Spinal cord (tissue), 10 donors: ENCODE measurements at places on chromosomes 3 and 15.

- no peaks in the 10 kb centered on the region for H3K36me3 ChIP-seq
- H3K4me3 ChIP-seq: no peak overlapping the region
- no peak for DNase-seq
Measured at GRCh38 chr3:144921710-144922109, 950.1 kb downstream of the DIPK2A start.

- H3K27me3 ChIP-seq: no peaks in the 10 kb centered on the region
- H3K4me1 ChIP-seq: no peaks in the 10 kb centered on the region
- no peak overlapping the region for H3K27ac ChIP-seq
- DNase-seq: no peak
Measured at GRCh38 chr15:97501291-97501690, 459.2 kb upstream of the ARRDC4 start.

DNA sequence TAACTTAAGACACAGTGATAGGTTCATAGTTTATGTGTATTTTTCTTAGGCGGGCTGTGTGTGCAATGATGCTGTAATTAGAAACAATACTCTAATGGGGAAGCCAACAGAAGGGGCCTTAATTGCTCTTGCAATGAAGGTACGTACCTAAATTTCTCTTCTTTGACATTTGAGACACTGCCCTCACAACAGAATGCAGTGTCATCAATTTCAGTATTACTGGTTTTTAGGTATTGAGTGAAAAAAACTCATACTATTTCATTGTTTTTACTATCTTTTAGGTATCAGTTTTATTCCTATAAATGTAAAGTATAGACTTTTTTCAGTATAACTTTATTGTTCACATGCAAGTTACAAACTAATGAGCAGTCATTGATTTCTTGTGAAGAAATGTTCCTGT lies 59.3 kb downstream of the ASTE1 start:
- no peaks in the 10 kb centered on the region for H3K4me1 ChIP-seq
- DNase-seq: no peak
- H3K27me3 ChIP-seq: no peaks in the 10 kb centered on the region
- no peak overlapping the region for H3K4me3 ChIP-seq
- no peak overlapping the region for H3K27ac ChIP-seq

- H3K4me3 ChIP-seq: no peak overlapping the region
- no peaks in the 10 kb centered on the region for H3K36me3 ChIP-seq
- H3K4me1 ChIP-seq: no peaks in the 10 kb centered on the region
- H3K27ac ChIP-seq: no peak overlapping the region
- no peak for DNase-seq
Measured at GRCh38 chr3:46010519-46011113, 15.0 kb upstream of the FYCO1 start.

GRCh38 chr15:38186507-38186906 lies 66.1 kb upstream of the SPRED1 start:
- no peak for DNase-seq
- no peaks in the 10 kb centered on the region for H3K36me3 ChIP-seq
- H3K4me3 ChIP-seq: no peak overlapping the region
- no peaks in the 10 kb centered on the region for H3K27me3 ChIP-seq
- H3K27ac ChIP-seq: no peak overlapping the region
